NCI-H526 (cell line): ENCODE measurements at places on chromosomes 4 and X.

- DNase-seq: no peak
These were observed 275.9 kb upstream of the VCX3A start for GRCh38 chrX:6810776-6811175.

GRCh38 chr4:182826391-182826790 lies 90.8 kb downstream of the DCTD start:
- DNase-seq: no peak

GRCh38 chr4:70895405-70895804 lies 6.8 kb upstream of the MOB1B start:
- DNase-seq: no peak

DNA sequence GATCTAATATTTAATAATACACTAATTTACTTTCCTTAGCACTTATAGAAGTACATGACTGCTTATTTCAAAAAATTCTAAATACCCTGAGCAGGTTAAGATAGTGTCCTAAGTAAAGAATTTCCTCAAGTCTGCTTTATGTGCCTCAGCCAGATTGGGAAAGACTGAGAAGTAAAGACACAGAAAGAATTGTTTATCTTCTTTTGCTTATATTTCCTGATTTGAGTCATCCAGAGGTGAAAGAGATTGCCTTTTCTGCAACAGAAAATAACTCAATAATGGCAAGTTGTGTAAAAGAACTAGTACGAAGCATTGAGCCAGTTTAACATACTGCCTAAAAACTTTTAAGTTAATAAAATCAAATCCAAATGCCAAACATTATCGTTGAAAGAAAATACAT lies 45.0 kb downstream of the NAF1 start:
- DNase-seq: no peak

GRCh38 chr4:109072595-109072994 lies 229.9 kb downstream of the COL25A1 start:
- no peak for DNase-seq

DNA sequence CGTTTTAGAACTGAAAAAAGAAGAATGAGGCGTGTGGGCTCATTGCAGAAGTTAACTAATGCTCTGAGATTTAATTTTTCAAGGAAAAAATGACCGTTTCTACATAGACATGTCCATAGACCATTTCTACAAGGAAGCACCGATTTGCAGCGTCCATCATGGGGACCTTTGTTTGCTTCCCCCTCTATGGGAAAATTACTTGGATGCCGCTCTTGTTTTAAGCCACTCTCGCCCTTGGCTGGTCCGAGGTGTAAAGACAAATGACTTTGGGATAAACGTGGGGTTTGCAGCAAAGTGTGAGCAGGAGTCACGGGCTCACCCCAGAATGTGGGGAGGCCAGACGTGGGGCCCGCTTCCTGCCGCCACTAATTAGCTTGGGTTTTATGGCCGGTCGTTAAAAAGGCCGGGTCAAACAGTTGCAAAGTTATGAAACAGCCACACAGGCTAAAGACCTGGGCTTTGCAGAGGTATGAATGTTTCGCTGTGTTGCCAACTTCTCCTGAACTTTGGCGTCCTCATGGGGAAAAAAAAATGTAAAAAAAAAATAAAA lies 235.9 kb downstream of the SHOX start:
- DNase-seq: no peak

DNA sequence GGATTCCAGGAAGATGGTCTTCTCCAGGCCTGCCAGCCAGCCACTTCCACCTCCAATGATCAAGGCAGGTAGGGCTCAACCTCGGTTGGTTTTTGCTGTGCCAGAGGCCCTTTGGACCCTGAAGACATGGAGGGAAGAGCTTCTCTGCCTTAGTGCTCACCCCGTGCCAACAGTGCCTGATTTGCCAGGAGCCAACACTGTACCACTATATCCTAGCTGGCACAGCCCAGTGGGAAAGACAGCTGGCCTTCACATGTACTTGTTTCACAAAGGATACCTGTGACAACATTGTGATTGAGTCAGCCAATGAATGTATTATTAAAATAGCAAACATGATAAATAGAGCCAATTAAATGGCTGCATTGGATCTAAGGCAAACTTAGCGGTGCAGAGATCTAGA lies 51.9 kb upstream of the PRPS1 start:
- DNase-seq: no peak

DNA sequence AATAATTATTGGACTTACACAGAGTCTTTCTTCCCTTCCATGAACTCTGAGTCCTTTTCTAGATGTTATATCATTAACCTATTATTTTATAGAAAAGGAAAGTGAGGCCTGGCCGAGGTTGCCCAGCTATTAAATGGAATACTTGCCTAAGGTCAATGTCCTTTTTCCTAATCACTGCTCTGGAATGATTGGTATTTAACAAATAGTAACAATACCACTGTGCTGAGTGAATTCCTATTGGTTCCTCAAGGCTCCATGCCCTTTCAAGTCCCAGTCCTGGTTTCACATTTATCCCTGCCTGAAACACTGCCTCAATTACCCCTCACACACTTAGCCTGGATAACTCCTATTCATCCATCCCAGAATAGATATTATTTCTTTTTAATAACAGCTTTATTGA lies 6.2 kb downstream of the TCEAL9 start:
- no peak for DNase-seq

DNA sequence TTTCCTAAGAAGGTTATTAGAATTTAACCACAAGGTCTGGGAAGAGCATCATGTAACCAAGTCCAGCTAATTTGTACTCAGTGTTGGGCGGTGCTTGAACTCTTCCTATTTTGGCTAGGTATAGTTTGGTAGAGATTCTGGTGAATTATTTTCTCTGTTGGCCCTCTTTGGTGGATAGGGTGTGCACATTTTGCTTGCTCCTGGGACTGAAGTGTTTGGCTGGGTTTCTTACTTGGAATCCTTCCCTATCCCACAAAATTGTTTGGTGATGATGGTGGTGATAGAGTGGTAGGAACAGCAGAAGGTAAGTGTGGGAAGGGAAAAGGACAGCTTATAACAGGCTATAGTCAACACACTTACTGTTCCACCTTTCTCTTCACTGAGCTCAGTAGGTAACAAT lies 194.8 kb upstream of the GPC4 start:
- no peak for DNase-seq

GRCh38 chrX:54785901-54786300 lies 12.2 kb downstream of the ITIH6 start:
- peak; percentile 42 for DNase-seq

- no peak for DNase-seq
These were observed 3.4 kb upstream of the HOPX start for GRCh38 chr4:56684320-56685050.

GRCh38 chrX:144810539-144810938 lies 436.8 kb upstream of the SPANXN1 start:
- DNase-seq: no peak

GRCh38 chrX:68114573-68115129 lies 318.6 kb downstream of the OPHN1 start:
- no peak for DNase-seq

DNA sequence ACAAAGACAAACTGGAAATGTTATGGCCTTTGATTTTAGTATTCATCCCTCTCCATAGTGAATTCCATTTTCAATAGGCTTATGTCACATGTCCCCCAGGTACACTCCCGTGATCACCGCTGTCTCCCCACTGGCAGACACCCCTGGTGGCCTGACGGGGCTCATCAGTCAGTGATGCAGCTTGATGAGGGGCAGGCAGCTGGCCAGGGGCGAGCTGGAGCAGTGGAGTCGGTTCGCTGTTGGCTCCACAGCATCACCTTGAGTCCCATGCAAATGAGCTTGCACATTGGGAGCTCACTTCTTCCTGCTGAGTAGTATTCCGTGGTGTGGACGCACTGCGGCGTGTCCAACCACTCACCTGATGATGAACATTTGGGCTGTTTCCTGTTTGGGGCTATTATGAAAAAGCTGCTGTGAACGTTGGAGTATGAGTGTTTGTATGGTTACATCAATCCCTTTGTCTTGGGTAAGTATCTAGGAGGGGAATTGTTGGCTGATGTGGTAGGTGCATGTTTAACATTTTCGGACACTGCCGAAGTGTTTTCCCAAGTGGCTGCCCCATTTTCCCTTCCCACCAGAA lies 5.2 kb downstream of the TREX2 start:
- DNase-seq: no peak

GRCh38 chr4:28469387-28469786 lies 1608.7 kb downstream of the STIM2 start:
- DNase-seq: no peak

DNA sequence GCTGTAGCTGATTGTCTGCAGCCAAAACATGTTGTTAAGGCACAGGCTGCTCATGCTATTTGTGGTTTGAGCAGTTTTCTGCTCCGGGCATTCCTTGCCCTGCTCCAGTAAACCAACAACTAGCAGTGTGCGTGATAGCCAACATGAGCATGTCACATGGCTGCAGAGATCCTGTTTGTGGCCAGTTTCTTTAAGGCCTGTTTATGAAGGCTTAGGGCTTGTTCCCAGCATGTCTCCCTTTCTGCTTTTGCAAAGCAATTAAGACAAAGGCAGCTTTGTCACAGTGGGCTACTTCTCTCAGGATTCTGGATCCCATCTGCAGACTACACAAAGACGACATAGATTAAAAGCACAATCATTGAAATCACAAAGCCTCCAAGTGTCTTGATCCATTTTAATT lies 160.5 kb downstream of the ZNF518B start:
- DNase-seq: no peak

DNA sequence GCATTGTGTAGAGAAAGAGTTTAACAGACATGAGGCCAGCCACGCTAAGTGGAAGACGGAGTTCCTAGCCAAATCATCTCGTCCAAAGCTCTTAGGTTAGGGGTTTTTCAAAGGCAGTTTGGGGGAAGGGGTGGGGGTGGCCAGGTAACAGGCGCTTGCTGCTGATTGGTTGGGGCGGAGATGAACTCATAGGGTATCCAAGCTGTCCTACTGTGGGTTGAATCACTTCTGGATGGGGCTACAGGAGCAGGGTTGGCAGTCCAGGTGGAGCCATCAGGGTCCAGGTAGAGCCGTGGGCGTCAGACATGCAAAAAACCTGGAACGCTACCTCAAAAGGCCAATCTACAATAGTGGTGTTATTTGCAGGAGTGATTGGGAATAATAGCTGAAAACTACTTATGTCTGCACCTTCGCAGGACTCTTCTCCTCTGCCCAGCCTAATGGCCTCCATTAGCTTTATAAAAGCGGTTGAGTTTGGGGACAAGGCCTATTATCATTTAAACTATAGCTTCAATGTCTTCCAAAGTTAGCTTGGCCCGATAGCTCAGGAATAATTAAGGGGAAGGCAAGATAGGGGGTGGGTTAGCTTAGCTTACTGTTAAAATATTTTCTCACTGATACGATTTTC lies 579.6 kb downstream of the NLGN4X start:
- no peak for DNase-seq

DNA sequence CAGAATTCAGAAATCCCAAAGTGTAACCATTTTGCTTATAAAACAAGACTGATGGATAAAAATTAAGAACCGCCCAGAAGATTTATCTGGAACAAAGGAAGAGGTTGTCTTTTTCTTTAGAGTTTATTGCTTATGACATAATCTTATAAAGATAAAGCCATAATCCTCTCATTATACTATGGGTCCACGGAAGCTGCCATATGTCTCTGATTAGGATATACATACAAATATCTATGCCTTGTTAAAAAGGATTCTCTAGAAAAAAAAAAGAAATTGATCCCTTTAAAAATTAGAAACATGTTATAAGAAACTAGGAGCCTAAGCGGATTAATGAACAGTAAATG lies 70.5 kb downstream of the RELL1 start:
- no peak for DNase-seq

DNA sequence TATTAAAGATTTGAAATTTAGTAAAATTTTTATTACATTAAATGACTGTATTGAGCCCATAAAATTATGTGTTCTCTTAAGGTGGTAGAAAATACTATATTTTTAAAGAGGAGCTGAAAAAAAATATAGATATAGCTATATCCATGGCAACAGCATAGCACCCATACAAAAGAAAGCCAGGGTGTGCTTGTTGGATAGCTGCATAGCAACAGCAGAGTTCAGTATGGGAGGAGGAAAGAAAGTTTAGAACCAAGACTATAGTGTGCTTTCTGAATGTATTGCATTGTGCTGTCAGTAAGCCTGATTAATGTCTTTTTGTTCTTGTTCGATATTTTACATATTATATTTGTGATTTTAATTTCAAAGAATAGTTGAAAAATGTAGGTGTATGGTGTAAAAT lies 78.4 kb downstream of the GRID2 start:
- no peak for DNase-seq

DNA sequence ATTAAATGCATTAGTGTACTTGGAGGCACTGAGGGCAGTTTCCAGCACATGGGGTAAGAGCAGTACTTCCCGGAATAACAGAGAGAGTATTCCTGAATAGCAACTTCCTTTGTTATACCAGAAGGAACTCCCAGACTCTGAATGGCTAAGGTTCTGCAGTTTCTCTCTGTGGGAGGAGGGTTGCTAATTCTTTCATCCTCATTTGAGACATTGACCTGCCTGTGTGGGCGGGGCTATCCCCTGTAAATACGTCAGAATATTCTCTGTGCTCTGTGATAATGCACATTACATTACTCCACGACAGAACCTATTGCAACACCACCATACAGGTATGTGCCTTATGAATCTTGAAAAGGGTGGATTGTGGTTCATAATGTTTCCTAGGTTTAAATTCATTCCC lies 52.7 kb downstream of the SPINK2 start:
- no peak for DNase-seq

DNA sequence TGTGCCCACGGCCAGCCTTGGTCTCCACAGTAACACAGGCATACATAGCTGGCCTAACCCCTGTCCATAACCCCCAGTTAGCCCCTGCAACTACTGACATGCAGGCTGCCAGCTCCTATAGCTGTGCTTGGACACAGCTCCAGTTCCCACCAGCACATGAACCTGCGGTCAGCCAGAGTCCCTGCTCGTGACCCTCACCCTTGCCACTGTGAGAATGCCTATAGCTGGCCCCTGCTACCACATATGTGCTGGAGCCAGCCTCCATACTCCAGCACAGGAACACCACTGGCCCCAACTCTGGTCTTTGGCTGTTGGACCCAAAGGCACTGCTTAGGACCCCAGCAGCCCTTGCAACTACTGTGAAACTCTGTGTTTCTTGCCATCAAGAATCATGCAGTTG lies 930.9 kb downstream of the ADGRL3 start:
- DNase-seq: no peak

GRCh38 chrX:94721386-94721785 lies 1047.4 kb downstream of the FAM133A start:
- DNase-seq: no peak

GRCh38 chrX:28719620-28720019 lies 132.4 kb downstream of the IL1RAPL1 start:
- DNase-seq: no peak

GRCh38 chr4:1588306-1588705 lies 95.8 kb downstream of the FAM53A start:
- no peak for DNase-seq

- DNase-seq: peak; percentile 4
These were observed 2.2 kb downstream of the NEXMIF start for GRCh38 chrX:74922922-74923543.

DNA sequence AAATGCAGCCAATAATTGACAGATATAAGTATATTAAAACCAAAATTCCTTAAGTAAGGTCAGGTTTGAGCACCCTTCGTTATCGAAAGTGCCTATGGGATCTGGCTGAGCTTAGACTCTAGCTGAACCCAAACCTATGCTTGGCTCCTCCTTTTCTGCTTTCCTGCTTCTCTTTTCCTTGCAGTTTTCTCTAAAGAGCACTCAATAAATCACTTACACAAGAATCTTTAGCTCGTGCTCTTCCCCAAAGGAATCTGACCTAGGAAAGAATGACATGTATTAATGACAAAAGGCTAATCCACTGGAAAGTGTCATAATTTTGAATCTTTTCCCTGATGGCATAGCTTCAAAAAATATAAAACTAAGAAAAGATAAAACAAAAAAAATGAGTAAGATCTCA lies 282.7 kb downstream of the DKK2 start:
- no peak for DNase-seq

- DNase-seq: no peak
These were observed 5.5 kb downstream of the CASP3 start for GRCh38 chr4:184643731-184644130.
